Stimulated activated naive CD8-positive, alpha-beta T cell treated with anti-CD3 and anti-CD28 coated beads, Interleukin-15, amount 100 ng/mL, for 72 hours (primary cell): ENCODE measurements at places on chromosomes 7 and 10.

DNA sequence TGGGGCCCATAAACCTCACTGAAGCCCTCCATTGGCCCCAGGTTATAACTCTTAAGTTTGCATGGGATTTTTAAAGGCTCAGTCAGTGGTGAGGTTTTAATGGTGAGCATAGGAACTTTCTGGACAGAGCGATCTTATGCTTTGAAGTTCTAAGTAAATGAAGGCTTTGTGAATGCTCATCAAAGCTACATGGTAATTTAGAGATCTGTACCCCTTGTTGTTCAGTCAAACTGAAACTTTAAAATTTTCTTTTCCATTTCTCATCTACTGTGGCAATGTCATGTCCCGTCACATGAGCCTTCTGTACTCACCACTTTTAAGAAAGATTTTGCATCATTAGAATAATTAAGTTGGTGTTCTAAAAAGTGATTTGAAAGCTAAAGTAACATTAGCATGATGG lies 39.9 kb downstream of the CHN2 start:
- no peak for DNase-seq

DNA sequence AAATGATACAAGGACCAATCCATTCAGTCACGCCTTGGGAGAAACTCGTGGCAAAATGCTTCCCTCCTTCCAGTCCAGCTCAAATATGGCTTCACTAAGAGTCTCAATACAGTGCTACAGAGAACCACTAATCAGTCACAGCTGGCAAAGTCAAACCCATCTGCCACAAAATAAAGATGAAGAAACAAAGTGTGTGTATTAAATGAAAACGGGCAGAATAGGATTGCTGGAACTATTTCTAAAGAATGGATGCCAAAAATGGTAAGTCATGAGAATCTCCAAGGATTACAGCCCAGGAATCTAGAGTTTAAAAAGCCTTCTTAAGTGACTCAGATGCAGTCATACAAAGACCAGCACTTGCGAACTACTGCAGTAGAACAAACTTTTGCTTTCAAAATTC lies 61.9 kb downstream of the CACUL1 start:
- no peak for DNase-seq

- DNase-seq = no peak
These were observed 286.5 kb downstream of the DOCK4 start for GRCh38 chr7:111919631-111920179.

- no peak for DNase-seq
These were observed 55.7 kb upstream of the CDK14 start for GRCh38 chr7:90540406-90540805.

- DNase-seq = no peak
These were observed 28.6 kb downstream of the KCNH2 start for GRCh38 chr7:150949564-150949963.

- no peak for DNase-seq
These were observed 34.7 kb upstream of the PPP1R3A start for GRCh38 chr7:113953553-113953952.

- no peak for DNase-seq
These were observed 170.8 kb downstream of the AUTS2 start for GRCh38 chr7:69768986-69769595.

GRCh38 chr10:131702531-131703356 lies 198.1 kb upstream of the PPP2R2D start:
- no peak for DNase-seq

- no peak for DNase-seq
These were observed 163.2 kb downstream of the NOC3L start for GRCh38 chr10:94199565-94199964.

- DNase-seq = no peak
These were observed 12.8 kb upstream of the MMP21 start for GRCh38 chr10:125788156-125789034.

- no peak for DNase-seq
These were observed 100.7 kb downstream of the GRID1 start for GRCh38 chr10:86265895-86266259.

- DNase-seq = peak; percentile 9
These were observed 618 bp upstream of the RELN start for GRCh38 chr7:103989785-103990767.

DNA sequence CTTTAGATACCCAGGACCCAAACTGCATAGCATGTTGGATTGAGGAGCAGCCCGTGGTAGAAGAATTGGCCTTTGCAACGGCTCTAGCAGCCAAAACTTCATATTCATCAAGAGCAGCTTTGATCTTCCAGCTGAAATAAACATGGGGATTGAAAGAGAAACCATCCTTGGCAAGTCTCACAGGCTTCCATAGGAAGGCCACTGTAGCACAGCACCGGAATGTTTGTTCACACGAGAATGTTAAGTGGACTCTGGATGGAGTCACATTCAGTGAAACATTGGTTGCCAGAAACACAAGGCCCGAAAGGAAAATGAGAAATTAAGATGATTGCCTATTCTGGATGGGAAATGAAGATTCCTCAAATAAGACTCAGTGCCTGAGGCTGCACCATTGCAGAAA lies 97.4 kb downstream of the RAB18 start:
- no peak for DNase-seq

DNA sequence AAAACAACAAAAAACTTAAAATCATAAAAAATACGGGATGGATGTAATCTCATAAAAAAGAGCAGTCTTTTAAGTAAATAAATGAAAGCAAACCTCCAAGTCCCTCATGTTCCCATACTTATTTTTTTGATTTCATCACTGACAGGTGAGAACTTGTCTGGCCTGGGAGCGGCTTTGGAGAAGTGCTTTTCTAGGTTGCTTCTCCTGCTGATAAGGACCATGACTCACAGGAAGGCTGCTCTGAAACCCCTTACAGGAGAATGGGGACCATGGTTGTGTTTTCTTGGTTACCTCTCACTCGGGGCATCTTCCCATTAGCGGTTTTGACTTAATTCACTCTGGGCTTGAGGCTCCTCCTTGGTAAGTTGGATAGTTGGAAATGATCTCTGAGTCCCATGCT lies 237.4 kb downstream of the CAMK1D start:
- DNase-seq = no peak

DNA sequence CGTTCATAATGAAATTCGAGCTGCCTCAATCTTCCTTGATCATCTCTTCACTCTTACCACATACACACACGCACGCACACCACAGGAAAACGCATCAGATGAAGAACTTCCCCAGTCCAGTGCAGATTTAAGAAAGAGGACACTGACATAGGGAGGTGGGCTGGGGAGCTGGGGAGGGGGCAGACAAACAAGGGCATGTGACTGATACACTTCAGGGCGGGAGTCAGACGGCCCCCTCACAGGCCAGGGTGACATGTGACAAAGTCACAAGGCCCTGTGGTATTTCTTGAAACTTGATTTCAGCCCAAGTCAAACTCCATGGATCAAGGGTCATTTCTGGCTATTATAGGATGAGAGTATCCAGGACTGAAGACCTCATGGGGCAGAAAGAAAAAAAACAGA lies 82.6 kb downstream of the KCNMA1 start:
- DNase-seq = peak; percentile 13

DNA sequence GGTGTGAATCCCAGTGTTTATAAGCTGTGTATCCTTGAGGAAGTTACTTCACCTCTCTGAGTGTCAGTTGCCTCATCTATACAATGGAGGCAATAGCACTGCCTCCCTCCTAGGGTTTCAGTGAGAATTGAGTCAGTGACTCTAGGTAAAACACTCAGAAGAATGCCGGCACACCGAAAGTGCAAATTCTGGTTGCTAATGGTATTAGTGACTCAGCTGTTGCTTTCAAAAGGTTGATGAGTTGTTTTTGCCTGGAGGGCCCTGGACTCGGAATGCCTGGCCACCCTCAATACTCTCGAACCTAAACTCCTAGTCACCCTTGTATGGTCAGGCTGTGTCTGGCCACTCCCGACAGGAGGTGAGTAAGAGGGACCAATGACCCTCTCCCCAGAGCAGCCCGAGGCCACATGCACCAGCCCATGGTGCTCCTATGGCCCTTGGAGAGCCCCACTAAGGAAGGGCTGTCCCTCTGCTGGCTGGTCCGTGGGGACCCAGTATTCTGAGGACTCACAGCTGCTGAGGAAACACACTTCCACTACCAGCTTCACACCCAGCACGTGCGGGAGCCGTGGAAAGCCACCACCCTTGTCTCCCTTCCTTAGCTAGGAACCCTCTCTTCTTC lies 60.2 kb downstream of the CALML3 start:
- DNase-seq = no peak

GRCh38 chr7:100486111-100486636 lies 2.4 kb downstream of the NYAP1 start:
- no peak for DNase-seq

- DNase-seq = no peak
These were observed 17.5 kb downstream of the CFAP69 start for GRCh38 chr7:90262438-90262837.
